COLO829 (cell line): ENCODE measurements at places on chromosomes 6 and 20.

DNA sequence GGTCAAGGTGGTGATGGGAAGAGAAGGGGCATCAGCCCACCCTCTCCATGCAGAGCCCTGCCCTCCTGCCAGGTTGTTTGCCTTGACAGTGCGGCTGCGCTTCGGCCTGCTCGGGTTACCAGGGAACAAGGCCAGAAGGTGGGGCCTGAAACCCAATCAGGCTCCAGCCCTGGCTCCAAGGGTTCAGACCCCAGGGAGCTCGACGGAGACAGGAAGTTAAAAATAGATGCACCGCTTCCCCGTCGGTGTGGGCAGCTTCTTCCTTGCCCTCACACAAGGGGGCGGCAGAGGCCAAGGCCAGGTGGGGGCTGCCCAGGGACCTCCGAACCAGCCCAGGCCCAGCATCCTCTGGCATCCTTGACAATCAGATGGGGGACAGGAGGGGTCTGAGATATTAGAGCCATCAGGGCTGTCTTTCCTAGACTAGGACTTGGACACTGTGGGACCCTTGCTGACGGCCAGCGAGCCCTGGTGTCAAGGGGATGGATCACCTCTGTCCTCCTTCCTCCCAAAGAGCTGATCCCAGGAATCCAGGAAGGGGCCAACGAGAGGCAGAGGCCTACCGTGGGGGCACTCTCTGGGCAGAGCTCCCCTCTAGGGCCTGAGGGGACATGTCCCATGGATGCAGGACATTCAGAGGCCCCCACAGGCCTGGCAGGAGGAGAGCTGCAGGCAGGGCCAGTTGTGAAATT is 65.2 kb downstream of the RIPOR3 start:
- DNase-seq, result peak; percentile 57

DNA sequence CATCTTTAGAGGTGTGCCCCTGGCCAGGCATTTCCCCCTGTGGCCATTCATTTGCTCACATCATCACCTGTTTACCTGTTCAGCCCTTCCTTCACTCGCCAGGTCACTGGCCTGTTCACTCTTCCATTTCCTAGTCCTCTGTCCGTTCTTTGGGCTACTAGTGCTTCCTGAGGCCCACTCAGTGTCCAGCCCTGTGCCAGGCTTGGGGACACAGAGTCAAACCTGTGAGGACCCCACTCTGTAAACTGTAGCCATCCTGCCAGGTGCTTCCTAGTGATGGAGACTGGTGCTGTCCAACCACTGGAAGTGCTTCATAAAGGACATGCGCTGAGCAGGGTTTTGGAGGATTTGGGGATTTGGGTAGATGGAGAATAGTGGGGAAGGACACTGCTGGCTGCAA is 3.5 kb downstream of the DLGAP4 start:
- DNase-seq, result no peak

GRCh38 chr6:65280060-65280459 is 427.0 kb downstream of the EYS start:
- no peak for DNase-seq

GRCh38 chr6:24194978-24195700 is 69.1 kb downstream of the NRSN1 start:
- no peak for DNase-seq

DNA sequence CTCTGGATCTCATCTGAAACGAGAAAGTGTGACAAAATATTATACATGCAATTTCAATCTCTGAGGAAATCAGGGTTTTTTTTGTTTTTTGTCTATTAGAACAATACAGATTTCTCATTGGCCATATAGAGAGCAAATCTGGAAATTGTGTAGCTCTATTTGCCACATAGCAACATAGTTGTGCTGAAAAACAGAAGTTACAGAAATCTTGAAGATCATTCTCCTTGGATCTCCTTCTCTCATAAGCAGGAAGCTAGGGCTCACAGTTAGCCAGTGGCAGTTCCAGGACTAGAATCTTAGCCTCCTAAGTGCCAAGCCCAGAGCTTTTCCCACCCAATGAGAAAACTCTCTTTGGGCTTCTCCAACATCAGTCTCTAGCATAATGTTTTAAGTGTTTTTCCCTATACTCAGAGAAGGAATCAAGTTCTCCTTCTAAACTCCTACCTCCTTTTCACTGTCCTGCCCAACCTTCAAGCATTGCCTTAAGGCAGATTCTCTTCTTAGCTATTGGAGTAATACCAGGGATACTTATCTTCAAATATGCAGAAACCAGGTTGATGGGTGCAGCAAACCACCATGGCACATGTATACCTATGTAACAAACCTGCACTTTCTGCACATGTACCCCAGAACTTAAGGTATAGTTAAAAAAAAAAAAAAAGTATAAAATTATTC is 211.6 kb downstream of the ALDH8A1 start:
- DNase-seq, result no peak

GRCh38 chr6:114315831-114316595 is 26.8 kb downstream of the HS3ST5 start:
- DNase-seq, result peak; percentile 31

- peak; percentile 80 for DNase-seq
These were observed 56.2 kb upstream of the EDN1 start for GRCh38 chr6:12233693-12234571.

DNA sequence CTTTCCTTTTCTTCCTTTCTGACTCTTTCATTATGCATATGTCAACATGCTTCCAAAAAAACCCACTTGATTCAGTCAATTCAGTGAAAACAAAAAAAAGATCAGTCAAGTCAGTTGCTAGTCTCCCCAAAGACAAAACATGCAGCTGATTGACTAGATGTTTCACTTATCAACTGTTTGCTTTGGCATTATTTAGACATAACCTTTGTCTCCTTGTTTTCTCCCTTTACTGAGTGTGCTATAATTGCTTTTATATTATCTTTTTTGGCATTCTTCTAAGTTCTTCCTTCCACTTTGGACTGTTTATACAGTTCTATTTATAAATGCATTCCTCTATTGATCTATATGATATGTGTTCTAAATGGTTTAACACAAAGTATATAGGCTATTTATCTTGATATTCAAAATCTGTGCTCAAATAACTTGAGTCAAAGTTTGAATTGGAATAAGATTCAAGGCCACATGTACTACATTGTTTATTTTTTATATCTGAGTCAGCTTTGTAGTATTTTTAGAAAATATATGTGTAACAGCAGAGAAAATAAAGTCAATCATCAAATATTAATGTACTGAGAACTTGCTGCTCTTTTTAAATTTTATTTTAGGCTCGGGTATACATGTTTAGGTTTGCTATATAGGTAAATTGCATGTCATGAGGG is 260.5 kb downstream of the CENPW start:
- no peak for DNase-seq

- DNase-seq, result no peak
These were observed 245.3 kb downstream of the MAFB start for GRCh38 chr20:40443753-40444152.

DNA sequence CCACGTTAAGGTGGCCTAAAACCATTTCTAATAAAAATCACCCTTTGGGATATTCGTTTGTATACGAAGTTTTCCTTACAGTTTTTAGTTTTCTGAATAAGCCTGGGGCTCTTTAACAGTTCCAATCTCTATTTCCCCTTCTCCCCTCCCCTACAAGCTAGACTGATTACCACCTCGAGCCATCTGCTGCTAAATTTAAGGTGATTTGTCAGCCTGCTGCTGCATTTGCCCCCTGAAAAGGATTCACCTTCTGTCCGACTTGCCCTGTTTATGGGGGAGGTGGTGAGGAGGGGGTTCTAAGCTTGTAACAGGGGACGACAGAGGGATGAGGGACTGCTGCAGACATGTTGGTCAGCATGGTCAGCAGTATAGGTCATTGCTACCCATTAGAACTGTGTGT is 146.3 kb downstream of the JARID2 start:
- no peak for DNase-seq

DNA sequence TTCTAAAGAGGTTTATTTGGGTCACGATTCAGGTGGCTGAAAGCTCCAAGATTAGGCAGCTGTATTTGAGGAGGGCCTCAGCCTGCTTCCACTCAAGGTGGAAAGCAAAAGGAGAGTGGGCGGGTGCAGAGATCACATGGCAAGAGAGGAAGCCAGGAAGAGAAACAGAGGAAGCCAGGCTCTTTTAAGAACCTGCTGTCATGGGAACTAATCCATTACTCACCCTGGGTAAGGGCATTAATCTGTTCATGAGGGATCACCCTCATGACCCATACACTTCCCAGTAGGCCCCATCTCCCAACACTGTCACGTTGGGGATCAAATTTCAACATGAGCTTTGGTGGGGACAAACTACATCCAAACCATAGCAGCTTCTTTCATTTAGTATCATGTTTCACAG is 53.9 kb downstream of the DHX35 start:
- DNase-seq, result no peak

- DNase-seq, result no peak
These were observed 22.3 kb upstream of the RCAN2 start for GRCh38 chr6:46513533-46513932.

DNA sequence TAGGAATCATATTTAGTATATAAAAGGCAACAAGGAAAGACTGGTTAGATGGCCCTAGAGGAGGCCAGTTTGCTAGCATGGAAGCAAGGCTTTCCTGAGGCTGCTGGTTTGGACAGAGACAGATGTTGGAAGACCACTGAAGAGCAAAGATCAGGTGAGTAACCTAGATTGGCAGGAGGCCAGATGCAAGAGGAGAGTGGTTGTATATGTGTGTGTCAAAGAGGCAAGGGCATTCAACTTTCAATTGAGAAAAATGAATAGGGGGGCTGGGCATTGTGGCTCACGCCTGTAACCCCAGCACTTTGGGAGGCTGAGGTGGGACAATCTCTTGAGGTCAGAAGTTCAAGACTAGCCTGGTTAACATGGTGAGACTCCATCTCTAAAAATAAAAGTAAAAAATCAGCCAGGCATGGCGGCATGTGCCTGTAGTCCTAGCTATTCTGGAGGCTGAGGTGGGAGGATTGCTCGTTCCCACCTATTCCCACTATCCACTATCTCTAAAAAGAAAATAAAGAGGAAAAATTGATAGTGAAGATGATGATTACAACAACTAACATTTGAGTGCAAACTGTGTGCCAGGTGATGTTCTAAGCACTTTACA is 79.8 kb downstream of the PRDM1 start:
- DNase-seq, result no peak

DNA sequence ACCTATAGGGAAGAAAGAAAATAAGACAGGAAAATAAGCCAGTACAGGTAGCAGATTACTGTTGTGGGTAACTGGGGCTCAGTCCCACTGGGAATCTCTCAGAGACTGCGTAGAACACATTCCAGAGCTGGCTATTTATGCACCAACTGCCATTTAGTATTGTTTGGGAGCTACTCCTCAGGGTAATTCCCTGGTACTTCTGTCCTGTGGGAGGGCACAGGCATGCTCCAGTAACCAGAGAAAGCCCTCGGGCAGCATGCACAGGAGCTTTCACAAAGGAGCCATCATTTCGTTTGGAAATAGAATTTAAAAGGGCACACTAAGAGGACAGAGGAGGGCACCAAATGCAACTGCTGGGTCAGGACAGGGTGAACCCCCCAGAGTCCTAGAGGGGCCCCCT is 148.0 kb upstream of the LRFN2 start:
- no peak for DNase-seq

DNA sequence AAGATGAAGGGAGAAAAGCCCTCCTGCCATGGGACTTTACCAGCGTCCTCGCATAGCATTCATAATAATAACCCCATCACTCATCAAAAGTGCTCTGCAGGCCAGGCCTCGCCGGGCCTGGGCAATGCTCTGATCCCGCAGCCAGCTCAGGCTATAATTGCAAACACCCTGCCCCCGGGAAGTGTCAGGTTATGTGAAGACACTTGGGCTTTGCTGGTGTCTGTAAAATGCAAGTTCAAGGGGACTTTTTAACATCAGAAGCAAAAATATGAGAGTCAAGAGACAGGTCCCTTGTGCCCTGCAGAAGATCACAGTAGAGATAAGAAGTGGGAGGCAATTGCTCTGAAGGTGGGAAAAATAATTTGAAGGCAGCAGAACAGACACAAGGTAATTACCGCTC is 381.0 kb downstream of the MAFB start:
- no peak for DNase-seq

DNA sequence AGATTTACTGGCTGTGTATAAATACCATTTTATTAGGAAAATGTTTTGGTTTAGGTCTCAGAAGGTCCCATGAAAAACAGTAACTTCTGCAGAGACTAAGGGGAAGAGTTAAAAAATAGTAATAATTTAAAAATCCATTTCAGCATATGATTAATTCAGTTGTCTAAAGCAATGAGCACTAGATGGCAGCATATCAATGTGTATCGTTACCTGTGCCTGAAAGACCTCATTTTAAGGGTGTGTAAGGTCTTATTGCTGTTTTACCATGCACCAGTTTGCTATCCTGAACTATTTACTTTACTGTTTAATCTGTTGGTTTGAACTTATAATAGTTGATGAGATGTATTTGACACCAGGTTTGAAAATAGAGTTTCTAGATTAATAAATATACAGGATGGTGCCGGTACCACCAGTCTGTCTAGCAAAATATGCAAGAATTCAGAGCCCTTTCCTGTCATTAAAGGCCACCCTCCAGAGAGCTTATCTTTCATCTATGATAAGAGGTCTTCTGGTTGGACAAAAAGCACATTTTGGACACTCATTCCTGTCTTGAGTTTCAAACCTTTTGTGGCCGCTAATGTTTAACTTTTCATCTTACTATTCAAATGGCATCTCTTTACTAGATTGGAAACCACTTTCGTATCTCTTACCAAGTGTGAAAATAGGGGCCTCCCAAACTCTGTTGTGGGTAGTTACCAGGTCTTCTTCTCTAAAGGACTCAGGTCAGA is 8.9 kb upstream of the AHI1 start:
- DNase-seq, result peak; percentile 37

GRCh38 chr6:111242452-111242851 is 155.1 kb downstream of the SLC16A10 start:
- no peak for DNase-seq

GRCh38 chr6:157187182-157188083 is 135.9 kb downstream of the TMEM242 start:
- DNase-seq, result no peak

- DNase-seq, result no peak
These were observed 290.4 kb downstream of the GRIK2 start for GRCh38 chr6:101683884-101684283.

DNA sequence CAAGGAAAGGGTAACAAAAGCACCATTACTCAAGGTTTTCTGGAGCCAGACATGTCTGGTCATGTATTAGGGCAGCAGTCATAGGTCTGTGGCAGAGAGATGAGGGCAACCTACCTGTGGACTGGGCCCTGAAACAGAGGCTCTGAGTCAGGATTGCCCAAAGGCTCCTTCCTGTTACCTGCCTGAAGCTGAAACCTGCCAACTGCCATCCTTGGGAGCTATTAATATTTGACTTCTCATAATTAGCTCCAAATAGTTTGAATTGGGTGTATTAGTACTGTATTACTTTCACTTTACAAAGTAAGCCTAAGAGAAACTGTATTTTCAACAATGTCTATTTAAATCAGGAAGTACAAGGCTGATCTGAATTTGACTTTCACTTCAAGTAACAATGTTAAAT is 72.0 kb upstream of the TBX18 start:
- DNase-seq, result no peak
